ENCODE measurements at places on chromosomes 13 and 19. TPM values are rescaled to one million over a fixed set of nuclear protein-coding genes. Genes with fewer than 3 reads are reported as not detected.

DNA sequence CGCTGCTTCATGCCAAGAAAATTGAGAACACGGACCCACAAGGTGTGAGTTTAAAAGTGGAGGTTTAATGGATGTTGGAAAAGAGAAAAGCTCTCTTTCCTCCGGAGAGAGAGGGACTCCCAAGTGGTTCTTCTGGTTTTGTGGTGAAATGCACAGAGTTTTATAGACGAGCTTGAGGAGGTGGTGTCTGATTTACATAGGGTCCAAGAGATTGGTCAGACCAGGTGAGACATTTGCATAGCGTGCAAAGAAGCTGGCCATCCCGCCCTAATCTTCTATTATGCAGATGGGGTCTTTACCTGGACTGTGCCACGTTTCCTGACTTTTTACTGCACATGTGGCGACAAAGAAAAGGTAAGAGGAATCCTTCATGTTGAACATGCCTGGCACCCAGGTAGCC, 236.4 kb upstream of the PCDH9 start:
- no peak for DNase-seq

- no peak for DNase-seq
These were observed 222.4 kb upstream of the PCDH17 start for GRCh38 chr13:57409121-57409520.

The SCN1B gene
- 7.5 TPM for total RNA-seq

The LGALS7B gene
- total RNA-seq: not detected

The HMG20B gene
- 15.4 TPM for total RNA-seq

DNA sequence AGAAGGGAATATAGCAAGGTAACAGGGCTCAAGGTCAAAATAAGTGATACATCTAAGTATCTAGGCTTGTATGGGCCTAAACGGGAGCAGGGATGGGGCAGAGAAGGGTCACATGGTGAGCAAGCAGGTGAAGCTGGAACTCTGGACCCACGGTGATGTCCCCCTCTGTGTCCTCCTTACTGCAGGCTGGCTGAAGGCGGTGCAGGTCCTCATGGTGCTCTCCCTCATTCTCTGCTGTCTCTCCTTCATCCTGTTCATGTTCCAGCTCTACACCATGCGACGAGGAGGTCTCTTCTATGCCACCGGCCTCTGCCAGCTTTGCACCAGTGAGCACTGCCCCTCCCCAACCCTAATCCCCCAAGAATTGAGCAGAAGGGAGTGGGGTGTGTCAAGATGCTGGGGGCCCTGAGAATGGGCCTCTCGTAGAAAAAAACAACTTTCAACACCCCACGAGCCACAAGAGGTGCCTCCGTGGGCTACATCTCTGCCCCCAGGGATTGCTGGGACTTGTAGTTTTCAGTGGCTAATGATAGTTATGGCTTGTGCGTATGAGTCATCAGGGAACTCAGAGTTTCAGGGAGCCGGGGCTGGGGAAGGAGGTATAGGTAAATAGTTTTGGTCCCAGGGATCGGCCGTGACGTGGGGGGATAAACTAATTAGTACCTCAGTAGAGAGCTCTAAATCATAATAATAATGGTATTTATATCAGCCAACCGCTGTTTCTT, 4.0 kb downstream of the EMP3 start:
- DNase-seq: no peak

- DNase-seq: no peak
These were observed 18.0 kb downstream of the ARHGAP35 start for GRCh38 chr19:46878613-46879375.

The SKA3 gene
- total RNA-seq: 12.2 TPM

The IZUMO2 gene
- total RNA-seq: not detected

The S1PR4 gene
- total RNA-seq: not detected

- no peak for DNase-seq
These were observed 137.1 kb downstream of the SLC7A1 start for GRCh38 chr13:29458419-29458818.

DNA sequence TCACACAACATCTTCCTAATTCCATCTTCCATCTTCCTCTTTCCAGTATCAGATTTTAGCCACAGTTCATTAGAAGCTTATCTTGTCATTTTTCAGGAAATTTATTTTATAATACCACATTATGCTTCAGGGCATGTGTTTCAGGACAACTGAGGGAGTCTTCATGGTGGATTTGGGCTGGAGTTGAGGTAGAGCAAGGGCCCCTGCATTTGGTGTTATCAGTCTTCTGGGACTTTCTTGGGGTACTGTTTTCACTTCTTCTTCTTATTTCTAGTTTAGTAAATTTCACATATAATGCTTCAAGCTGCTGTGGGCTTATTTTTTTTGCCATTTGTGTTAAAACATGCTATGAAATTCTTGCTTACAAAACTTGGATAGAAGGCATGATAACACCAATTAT, 188.7 kb downstream of the LHFPL6 start:
- no peak for DNase-seq

DNA sequence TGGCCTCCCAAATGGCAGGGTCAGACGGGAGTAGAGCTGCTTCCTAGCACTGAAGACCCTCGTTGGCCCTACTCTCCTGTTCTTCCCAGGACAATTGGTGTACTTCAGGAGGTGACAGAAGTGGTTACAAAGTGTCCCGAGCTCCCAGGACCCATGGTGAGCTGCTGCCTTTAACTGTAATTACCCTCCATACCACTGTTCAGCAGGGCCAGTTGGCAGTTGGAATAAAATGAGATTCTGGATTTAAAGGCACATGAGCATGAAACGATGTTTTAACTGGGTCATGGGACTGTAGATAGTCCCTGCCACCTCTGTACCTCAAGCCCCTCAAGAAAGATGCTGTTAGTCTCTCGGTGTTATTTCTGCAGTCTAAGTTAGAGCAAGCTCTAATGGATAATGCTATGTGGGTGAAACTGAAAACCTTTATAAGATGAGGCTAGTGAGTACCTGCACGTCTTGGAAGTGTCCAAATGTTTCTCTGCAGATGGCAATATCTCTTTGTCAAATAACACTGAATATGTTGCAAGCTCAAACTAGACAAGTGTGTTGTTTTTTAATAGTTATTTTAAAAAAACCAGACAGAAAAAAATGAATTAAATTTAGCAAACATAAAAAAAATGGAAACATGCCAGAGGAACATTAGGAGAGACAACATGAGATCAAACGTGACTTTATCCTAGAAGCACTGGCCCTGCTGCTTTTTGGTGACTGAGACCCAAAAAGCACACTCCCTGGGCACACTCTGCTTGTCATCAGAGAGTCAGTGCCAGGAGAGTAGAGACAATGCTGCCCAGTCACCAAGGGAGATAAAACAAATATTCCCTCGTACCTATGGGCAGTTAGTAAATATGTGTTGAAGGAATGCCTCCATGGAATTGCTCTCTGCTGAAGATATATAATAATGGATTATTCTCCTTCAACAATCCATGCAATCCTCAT, 266.3 kb downstream of the LMO7 start:
- no peak for DNase-seq

GRCh38 chr13:99911069-99911964, 60.2 kb downstream of the ZIC5 start:
- no peak for DNase-seq

DNA sequence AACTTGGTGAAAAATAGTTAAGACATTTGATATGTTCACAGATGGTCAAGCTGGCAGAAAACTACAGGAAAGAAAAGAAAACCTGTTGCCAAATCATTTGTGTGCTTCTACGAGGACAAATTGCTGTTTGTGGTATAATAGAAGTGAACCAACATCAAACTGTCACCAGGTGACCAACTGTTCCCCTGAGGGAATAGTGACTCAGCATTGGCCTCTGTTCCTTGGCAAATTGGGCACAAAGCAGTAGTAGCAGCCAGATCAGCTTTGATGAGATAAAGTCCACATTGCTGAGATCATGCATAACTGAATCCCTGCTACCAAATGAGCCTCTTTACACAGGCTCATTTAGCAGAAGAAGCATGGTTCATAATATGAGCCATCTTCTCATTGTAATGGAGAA, 103.5 kb downstream of the POSTN start:
- no peak for DNase-seq

- no peak for DNase-seq
These were observed 12.2 kb upstream of the ZNF429 start for GRCh38 chr19:21492947-21493906.

GRCh38 chr13:24149246-24150032, 11.1 kb upstream of the SPATA13 start:
- DNase-seq: no peak

GRCh38 chr13:41344358-41344757, 33.3 kb downstream of the NAA16 start:
- no peak for DNase-seq

The CYP4F12 gene
- total RNA-seq: 0.45 TPM

DNA sequence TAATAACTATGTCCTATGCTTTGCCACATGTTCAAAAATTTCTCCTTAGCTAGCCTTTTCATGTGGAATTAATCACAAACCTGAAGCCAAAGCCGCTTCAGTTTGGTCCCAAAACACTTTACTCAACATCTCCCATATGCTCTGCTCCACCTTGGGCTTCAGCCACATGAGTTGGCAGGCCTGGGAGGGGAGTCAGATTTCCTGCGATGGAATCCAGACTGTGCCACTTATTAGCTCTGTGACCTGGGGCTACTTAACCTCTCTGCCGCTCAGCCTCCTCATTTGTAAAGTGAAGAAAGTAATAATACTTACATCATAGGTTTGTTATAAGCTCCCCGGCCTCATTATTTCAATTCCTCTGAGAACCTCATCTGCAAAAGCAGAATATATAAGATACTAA, 272.0 kb downstream of the LMO7 start:
- peak; percentile 59 for DNase-seq

DNA sequence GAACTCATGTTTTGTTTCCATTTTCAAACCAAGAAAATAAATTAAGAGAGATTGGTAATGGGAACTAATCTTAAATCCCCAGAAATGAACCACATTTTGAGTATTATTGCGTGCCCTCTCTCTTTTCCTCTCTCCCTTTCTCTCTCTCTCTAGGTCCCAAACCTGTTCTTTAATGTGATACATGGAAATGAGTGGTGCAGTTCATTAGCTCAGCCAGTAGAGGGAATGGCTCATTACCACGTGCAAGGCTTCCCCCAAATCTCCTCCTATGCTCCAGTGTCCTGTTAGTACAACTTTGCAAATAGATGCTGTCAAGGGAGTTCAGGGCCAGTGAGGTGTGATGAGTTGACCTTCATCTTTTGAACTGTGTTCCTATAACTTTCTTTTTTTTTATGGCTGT, 178.4 kb downstream of the FGF9 start:
- no peak for DNase-seq

GRCh38 chr13:28093881-28094280, 6.5 kb downstream of the FLT3 start:
- DNase-seq: no peak

- peak; percentile 69 for DNase-seq
These were observed 8.9 kb upstream of the CRTC1 start for GRCh38 chr19:18674616-18675015.

- DNase-seq: no peak
These were observed 49.3 kb downstream of the NDFIP2 start for GRCh38 chr13:79530270-79530669.

Data from cerebellum (tissue), 4 donors.